ENCODE measurements at places on chromosomes 7 and 10.

GRCh38 chr10:55627501-55628051, 733.5 kb downstream of the ZWINT start:
- DNase-seq: peak; percentile 36

GRCh38 chr10:24349379-24350001, 140.6 kb downstream of the KIAA1217 start:
- DNase-seq: no peak

GRCh38 chr10:69051303-69051702, 36.6 kb upstream of the SRGN start:
- peak; percentile 71 for DNase-seq

DNA sequence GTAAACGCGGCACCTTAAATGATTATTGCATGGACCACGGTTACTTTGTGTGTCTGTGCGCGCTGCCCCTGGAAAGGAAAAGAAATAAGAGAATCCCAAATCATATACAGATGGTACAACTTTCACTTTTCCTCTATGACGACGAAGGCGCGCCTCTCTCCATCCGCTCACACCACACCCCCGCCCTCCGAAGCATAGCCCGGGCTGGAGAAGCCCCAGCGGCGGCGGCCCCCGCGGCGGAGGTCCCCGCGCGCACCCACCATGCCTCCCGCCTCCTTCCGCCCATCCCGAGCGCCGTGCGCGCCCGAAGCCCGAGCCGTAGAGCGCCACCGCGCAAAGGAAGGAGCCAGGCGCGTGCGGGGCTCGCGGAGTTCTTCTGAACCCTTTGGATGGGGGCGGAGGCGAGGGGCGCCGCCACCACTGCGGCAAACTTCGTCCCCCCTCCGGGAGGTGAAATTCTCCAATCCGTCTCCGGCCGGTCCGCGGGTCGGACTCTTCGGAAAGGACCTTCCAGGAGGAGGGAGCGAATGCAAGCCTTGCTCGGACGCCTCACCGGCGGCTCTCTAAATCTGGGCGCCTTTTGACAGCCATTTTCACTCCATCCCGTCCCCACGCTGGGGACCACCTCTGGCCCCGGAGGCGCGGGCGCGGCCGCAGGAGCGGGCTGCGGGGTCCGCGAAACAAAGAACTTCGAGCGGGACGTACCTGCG, 588 bp downstream of the GLI3 start:
- peak; percentile 72 for DNase-seq

- no peak for DNase-seq
These were observed 24.6 kb downstream of the PTPRN2 start for GRCh38 chr7:158563051-158563450.

Measured in upper lobe of right lung (tissue), 1 donor.